Body of pancreas (tissue), 4 donors: ENCODE measurements at places on chromosomes 6 and 20. TPM values are rescaled to one million over a fixed set of nuclear protein-coding genes. Genes with fewer than 3 reads are reported as not detected.

Gene PRICKLE4
- 4.4 TPM for total RNA-seq

Gene ASIP
- total RNA-seq: not detected

Gene FOXF2
- 0.26 TPM for total RNA-seq

Gene DEFB132
- total RNA-seq: not detected

Gene CNR1
- total RNA-seq: 6.6 TPM

- no peaks in the 10 kb centered on the region for H3K27me3 ChIP-seq
- H3K4me3 ChIP-seq: no peak overlapping the region
- no peaks in the 10 kb centered on the region for H3K36me3 ChIP-seq
- no peak for DNase-seq
- H3K27ac ChIP-seq: no peak overlapping the region
Observed at GRCh38 chr20:40891351-40891750, 137.3 kb upstream of the TOP1 start.

DNA sequence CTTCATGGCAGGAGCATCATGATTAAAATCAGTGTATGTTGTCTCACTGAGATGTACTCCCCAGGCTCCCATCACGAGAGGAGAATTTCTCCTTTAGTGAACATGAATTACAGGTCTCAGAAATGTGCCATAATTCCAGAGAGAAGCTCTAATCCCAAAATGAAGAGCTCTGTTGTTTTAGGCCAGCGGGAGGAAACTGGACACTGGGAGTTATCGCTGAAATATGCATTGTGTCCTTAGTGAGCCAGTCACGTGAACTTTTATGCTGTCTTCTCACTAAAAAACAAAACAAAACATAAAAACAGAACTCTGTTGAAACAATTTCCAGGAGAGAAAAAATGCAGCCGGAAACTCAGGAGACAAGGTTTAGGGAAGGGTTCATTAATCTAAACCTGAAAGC is 315.7 kb upstream of the NT5E start:
- no peak overlapping the region for H3K27ac ChIP-seq
- no peaks in the 10 kb centered on the region for H3K27me3 ChIP-seq
- no peaks in the 10 kb centered on the region for H3K4me1 ChIP-seq
- no peaks in the 10 kb centered on the region for H3K36me3 ChIP-seq

GRCh38 chr6:154686162-154686561 is 47.1 kb upstream of the SCAF8 start:
- H3K4me3 ChIP-seq: no peak overlapping the region
- H3K4me1 ChIP-seq: no peaks in the 10 kb centered on the region
- H3K27me3 ChIP-seq: no peaks in the 10 kb centered on the region
- H3K36me3 ChIP-seq: no peaks in the 10 kb centered on the region
- no peak for DNase-seq

GRCh38 chr6:83127976-83128375 is 60.5 kb downstream of the DOP1A start:
- H3K4me1 ChIP-seq: no peaks in the 10 kb centered on the region
- peaks cover 26% of the 10 kb centered on the region for H3K36me3 ChIP-seq
- H3K27me3 ChIP-seq: no peaks in the 10 kb centered on the region
- H3K4me3 ChIP-seq: no peak overlapping the region
- no peak for DNase-seq

DNA sequence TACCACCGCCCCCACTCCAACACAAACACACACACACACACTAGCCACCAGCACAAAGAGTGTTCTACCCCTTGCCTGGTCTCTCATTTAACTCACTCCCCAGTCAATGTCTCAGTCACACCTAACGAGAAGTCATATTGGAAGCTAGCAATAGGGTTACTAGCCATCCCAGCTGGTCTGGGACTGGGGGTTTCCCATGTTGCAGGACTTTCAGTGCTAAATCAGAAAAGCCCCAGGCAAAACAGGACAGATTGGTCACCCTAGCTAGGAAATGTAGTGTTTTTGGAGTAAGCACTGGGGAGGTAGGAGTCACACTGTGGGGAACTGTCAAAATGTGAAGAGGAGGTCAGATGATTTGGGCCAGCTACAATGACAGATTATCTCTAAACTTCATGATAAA is 158.1 kb downstream of the UNC5CL start:
- H3K4me1 ChIP-seq: peaks cover 20% of the 10 kb centered on the region
- H3K4me3 ChIP-seq: no peak overlapping the region
- H3K36me3 ChIP-seq: no peaks in the 10 kb centered on the region
- H3K27ac ChIP-seq: no peak overlapping the region

GRCh38 chr6:147510929-147511590 is 2.6 kb downstream of the SAMD5 start:
- no peaks in the 10 kb centered on the region for H3K27me3 ChIP-seq
- no peak for DNase-seq
- no peak overlapping the region for H3K27ac ChIP-seq
- H3K4me3 ChIP-seq: no peak overlapping the region

DNA sequence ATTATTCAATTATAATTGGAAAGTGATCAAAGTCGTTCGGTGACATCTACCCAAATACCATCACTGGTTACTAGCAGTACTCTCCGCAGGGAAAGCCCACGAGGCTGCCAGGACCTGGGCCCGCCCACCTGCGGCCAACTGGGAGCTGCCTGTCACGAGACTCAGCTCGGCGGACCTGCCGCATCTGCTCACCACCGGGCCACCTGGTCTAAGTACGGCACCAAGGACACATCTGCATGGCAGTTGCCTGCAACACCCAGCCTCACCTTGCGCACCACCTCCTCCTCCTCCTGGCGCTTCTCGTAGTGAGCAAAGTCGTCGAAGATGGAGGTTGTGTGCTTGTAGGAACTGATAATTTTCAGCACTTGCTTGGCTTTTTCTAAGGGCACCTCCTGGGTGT is 13.9 kb downstream of the YTHDF1 start:
- no peak overlapping the region for H3K4me3 ChIP-seq
- H3K27ac ChIP-seq: no peak overlapping the region
- no peak for DNase-seq
- H3K4me1 ChIP-seq: peaks cover 21% of the 10 kb centered on the region
